Activated T-helper 1 cell treated with anti-CD3 and anti-CD28 coated beads, Interleukin-2, amount 50 U/mL, for 16 hours (primary cell): ENCODE measurements at places on chromosomes 13 and 19.
A peak's percentile ranks its signal among the peaks of the same experiment; 100 is the strongest.

DNA sequence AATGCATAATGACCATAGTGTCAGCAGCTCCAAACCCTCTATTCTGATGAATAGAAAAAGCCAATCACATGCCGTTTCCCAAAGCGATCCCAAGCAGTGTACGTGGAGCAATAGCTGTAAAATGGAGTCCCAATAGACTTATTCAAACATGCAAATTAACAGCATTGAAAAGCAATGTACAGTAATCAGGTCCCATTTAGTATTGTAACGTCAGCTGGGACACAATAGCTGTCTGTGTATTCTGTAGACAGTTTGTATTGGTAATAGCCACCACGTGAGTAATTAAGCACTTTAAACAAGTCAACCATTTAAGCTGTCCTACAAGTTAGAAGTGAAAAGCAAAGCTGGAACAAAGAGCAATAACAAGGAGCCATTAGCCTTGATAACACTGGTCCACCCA, 698.2 kb downstream of the PCDH17 start:
- DNase-seq, result no peak

DNA sequence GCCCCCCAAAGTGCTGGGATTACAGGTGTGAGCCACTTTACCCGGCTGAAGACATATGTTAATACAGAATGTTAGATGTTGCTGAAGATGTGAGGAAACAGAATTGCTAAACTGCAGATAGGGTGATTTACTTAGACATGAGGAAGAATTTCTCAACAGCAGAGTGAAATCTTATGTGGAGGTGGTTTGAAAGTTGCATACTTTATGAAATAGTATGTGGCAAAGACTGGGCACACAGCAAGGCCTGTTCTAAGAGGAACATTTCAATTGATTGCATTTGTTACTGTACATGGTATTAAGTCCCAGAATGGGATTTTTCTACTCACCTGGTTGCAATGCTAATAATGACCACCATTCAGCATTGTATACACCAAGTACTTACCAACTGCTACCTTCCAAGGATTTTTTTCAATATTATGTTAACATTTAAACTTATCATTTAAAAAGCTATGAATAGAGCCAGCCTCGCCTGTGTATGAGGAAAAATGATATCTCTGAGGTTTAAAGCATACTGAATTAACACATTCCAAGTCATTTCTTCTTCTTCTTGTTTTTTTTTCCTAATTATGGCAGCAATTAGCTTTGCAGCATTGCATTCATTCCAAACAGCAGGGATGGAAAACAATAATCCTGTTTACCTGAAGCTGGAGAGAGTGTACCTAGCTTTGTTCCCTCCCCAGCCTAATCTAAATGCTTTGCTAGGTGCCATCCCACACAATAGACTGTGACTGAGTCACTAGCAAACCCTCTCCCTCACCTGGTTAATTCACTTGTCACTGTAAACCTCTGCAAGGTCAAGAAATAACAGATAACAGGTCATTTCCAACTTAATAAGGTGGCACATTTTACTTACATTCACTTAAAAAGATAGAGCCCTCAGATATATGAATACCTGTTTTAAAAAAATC, 19.4 kb upstream of the KLF5 start:
- DNase-seq, result no peak

DNA sequence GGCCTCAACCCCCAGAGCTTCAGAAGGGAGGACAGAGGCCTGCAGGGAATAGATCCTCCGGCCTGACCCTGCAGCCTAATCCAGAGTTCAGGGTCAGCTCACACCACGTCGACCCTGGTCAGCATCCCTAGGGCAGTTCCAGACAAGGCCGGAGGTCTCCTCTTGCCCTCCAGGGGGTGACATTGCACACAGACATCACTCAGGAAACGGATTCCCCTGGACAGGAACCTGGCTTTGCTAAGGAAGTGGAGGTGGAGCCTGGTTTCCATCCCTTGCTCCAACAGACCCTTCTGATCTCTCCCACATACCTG, 969 bp upstream of the CEACAM5 start:
- DNase-seq, result no peak

DNA sequence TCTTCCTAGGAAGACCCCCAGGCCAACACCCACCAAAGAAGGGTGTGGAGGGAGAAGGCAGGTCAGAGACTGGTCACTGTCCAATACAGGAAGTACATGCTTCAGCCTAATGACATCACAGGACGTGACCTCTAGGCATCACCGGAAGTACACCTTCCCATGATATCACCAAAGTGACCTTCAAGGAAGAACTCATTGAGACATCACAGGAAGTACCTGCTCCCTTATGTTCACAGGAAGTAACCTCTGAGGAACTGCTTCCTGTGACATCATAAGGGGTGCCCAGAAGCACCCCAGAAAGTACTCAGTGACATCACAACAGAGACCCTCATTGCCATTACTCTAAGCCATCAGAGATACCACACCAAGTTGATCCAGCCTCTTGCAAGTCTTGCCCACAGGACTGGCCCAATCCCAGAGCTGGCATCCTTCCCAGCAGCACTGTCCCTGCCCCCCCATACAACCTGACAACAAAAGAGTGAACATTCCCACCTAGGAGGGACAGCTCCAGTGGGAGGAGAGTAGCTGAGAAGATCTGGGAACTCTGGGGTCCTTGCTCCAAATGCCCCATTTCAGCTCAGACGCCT, 24.2 kb upstream of the NANOS2 start:
- no peak for DNase-seq

DNA sequence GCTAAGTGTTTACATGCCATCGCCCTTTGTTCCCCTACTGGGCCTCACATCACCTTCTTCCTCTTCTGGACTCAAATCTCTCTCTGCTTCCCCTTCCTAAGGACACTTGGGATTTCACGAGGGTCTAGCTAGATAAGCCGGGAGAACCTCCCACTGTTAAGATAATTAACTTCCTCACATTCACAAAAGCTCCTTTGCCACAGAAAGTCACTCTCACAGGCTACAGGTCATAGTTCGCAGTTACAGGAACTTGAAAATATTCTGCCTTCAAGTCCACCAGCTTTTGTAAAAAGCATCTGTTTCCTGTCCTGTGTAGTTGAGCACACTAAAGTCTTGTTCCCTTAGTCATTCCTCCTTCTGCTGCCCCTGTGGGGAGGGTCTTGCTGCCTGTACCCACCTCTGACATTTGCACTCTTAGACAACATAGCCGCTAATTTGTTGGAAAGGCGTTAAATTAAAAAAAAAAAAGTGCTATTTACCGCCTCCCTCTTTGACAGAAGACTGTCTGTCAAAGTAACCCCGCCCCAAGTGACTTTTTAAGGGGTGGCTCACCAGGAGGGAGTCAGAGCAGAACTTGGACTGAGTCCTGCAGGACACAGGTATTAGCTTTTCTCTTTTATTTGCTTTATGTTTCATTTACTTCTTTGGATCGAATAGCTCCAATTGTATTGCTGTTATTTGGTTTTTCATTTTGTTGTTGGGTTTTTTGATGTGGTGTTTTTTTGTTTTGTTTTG, 26.8 kb upstream of the CEACAM21 start:
- DNase-seq, result peak; percentile 58

DNA sequence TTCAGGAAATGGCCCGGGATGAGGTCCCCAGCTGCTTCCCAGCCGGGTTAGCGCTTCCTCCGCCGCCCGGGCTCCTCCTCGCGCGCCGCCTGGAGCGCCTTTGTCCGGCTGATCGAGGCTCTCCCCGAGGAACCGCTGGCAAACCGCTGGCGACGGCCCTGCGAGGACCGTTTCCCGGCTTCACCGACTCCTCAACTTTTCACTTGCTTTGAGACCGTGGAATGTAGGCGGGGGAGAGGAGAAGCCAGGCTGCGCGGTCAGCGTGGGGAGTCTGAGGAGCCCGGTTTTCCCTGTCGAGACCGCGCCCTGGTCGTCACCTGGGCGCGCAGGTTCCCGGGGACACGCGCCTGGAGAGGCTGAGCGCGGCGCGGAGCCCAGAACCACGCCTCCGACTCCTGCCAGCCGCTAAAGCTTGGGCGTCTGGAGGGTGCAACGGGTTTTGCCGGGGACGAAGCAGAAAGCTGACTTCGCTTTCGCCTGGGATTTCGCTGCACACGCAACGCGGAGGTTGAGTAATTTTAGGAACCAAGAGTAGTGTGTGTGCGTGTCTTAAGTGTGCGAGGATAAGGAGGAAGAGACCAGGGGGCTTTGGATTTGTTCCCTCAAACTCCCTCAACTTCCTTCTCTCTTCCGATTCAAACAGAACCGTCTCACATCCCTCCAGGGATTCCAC, 7.3 kb upstream of the DGKH start:
- DNase-seq, result no peak

GRCh38 chr13:67147342-67148133, 82.6 kb downstream of the PCDH9 start:
- no peak for DNase-seq

DNA sequence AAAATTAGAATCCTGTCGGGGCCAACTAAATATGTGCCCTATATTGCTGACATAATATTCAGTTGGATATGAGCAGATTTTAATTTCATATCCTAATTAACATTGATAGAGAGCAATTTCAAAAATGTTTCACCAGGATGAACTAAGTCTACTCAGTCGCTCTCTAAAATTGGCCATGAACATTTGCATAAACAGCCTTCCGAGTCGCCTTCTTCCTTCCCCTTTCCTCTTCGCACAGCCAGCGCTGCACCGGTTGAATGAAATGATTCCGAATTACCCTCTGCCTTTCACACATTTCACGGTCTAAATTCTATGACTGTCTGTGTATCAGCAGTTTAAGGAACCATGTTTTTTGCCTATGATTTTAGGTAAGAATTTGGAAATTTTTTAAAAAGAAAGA, 413.7 kb downstream of the LIG4 start:
- no peak for DNase-seq

DNA sequence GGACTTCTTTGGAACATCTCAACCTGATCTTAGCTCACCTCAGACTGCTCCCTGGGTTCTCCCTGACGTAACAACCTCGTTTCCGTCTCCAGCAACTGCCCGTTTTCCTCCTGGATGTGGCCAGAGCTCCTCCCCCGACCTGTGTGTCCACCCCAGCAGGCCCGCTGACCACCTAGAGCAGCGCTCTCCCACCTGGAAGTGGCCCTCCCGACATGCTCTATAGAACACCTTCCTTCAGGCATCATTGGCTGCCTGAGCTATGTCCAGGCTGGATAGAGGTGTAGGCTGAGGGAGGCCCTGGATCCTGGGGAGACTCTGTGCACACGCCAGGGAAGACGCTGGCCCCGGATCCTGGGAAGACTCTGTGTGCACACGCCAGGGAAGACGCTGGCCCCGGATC, 81.3 kb downstream of the TEX29 start:
- DNase-seq, result no peak
